DMS53 (cell line): ENCODE measurements at places on chromosomes 2 and 18.

DNA sequence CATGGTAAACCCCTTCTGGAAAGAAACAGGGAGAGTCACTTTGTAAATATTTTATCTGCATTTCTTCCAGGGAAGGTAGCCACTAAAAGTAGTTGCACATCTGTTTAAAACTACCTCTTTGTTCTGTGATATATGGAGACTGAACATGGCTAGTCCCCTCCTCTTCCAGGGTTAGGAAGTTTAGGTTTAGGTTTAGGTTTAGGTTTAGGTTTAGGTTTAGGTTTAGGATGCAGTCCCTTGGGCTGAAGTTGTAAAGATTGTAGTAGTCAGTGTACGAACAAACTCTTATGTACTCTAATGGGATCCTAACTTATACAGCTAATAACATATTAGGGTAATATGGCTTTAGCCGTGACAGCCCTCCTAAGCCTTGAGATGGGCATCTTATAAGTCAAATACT, 880.2 kb upstream of the TMEFF2 start:
- no peak for DNase-seq

DNA sequence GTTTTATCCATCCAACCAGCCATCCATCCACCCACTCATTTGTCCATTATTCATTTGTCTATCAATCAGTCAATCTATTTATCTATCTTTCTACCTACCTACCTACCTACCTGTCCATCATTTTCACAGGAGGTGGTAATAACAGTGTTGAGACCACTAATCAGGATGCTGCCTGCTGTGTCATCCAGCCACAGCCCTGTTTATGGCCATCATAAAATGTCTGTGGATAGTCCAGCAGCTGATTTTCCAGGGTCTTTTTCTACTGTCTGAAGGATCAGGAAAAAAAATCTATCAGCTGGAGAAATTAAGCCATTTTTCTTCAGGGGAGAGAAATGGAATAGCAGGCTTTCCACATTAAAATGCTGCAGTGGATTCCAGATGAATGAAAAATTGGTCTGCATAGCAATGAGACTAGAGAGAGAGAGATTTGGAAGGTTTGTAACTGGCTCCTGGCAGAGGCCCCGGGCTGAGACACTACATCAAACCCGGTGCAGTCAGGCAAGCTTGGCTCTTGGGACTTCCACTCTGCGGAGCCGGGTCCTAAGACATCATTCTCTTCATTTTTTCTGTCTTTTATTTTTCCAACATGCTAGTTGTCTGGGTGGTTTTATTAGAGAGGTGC, 33.0 kb upstream of the BOD1L2 start:
- DNase-seq: no peak

DNA sequence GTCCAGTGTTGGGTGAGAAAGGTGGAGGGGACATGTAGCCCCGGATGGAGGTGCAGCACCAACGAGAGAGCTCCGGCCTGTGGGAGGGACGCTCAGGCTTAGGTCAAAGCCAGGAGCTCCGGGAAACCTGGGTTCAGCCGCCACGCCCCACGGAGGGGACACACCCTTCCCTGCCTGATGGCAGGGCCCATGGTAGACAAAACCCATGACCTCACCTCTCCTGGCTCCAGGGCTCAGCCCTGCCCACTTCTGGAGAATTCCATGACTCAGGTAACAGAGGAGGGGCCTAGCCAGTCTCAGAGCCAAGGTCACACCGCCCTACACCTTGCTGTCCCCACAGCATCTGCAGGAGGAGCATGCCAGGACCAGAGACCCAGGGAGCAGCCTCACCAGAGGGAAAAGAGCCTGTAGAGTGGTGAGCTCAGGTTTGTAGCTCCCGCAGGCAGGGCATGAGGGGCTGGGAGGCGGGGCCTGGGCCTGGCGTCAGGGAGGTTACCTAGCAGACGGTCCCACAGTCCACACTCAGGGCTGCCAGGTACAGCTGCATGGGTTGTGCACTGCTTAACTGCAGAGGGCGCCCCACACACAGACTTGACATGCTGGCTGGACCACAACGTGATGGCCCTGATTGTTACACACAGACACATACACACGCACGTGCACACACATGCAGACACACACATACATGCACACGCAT, 70.8 kb upstream of the SMAD7 start:
- DNase-seq: peak; percentile 94

- DNase-seq: no peak
Observed at GRCh38 chr18:62209046-62209445, 22.0 kb downstream of the RELCH start.

GRCh38 chr2:9336576-9337314, 86.6 kb downstream of the ITGB1BP1 start:
- peak; percentile 93 for DNase-seq

DNA sequence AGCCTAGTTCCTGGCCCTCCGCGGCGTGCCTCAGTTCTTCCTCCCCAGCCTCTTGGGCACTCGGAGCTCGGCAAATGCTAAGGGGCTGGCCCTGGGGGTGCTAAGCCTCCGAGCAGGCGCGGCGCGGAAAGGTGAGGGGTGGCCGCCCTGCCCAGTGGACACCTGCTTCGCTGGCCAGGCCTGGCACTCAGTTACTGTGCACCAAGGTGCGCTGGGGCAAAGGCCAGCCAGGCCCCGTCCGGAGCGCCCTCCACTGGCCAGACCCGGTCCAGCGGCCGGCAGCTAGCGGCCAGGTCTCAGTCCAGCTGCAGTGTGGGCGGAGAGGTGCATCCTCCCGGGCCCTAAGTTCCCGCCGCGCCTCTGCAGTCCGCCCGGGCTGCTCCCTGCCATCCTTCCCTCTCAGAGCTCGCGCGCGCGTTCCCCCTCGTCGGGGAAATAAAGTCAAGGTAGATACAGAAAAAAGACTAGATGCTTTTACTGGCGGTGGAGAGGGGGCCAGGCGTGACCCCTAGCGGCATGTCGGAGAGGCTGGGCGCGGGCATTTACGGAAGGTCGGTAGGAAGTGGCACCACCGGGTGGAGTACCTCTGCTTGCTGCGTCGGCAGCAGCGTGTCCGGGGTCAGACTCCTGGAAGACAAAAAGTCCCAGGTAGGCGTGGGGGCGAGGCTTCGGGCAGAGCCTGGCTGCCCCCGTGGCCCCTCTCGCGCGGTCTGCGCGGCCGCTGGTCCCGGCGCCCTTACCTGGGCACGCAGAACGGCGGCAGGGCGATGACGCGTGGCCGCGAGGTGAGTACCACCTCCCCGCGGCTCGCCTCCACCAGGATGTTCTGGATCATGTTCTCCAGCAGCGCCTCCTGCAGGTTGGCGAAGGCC, 9.4 kb upstream of the CRYBA2 start:
- peak; percentile 96 for DNase-seq

- DNase-seq: no peak
Observed at GRCh38 chr2:12389344-12390045, 327.2 kb upstream of the TRIB2 start.

GRCh38 chr2:182954789-182955188, 83.5 kb downstream of the NCKAP1 start:
- DNase-seq: no peak

DNA sequence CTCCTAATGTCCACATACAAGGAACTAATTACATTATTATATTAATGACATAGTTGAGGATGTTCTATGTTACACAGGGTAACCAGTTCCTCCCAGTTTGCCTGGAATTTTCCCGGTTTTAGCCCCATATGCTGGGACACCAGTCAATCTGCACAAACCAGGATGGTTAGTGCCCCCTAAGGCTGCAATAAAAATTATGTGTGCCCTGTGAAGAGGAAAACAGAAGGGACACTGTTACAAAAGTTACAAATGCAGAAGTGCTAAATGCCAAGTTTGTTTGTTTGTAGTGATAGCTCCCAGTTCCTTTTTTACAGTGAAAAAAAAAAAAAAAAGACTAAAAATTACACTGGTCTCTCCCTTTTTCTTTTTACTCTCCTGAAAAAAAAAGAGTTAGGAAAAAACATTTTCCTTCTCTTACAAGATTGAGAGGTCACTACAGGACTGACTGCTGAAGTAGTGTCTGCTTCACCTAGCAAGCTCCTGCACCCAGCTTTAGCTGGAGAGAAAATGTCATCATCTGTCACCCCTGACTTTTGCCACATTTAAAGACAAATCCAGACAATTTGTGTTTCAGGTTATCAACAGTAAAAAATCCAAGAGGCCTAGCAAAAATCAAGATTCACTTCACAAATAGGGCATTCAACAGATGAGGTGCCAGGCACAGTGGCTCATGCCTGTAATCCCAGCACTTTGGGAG, 3.2 kb downstream of the ANKRD44 start:
- DNase-seq: no peak

DNA sequence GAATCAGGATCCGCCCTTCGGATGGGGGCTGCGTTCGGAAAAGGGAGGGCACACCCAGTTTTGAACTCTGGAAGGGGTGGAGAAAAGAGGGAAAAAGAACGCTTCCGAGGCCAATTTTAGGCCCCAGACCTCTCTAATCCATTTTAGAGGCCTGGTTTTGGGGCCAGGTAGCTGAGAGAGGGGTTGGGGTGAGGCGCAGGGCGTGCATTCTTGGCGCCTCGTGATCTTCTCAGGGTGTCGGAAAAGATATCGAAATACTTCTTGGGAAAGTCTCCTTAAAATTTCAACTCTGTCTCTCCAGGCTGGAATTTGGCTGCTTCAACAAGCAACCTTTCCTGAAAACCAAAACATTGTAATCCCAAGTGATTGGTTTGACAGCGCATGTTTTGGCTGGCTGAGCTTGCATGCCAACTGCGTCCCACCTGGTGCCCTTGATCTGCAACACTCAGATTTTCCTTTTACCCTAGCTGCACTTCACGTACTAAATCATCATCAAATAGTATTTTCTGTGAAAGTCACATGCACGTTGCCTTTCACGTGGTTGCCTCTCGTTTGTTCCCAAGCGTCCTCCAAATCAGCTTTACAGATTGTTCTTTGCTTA, 864 bp upstream of the XPO1 start:
- peak; percentile 77 for DNase-seq

- no peak for DNase-seq
Observed at GRCh38 chr2:73003027-73003426, 68.5 kb downstream of the SFXN5 start.

DNA sequence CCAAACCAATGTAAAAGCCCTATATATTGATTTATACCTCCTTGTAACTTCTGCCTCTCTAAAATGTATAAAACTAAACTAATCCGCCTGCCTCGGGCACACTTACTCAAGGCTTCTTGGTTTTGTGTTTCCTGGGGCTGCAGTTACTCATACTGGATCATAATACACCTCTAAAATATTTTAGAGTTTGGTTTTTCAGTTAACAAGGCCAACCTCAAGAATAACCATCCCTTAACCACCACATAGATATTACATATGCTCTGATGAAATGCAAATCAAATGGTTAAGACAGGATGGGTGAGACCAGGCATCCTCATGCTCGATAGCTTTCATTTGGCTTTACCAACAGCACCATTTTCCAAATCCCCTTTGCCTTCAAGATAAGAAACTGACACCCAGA, 46.4 kb downstream of the UXS1 start:
- DNase-seq: no peak

GRCh38 chr2:59322005-59322404, 1080.9 kb upstream of the FANCL start:
- DNase-seq: no peak

GRCh38 chr2:187774551-187775071, 220.4 kb upstream of the TFPI start:
- DNase-seq: no peak
